Activated naive CD8-positive, alpha-beta T cell treated with anti-CD3 and anti-CD28 coated beads, Interleukin-2, amount 10 ng/mL, durations not matched to agents 7 days and 5 days (primary cell): ENCODE measurements at places on chromosomes 12 and 14. TPM values are rescaled to one million over a fixed set of nuclear protein-coding genes. Genes with fewer than 3 reads are reported as not detected.
A peak's percentile ranks its signal among the peaks of the same experiment; 100 is the strongest.

IKZF4 gene
- total RNA-seq = 14.9 TPM

DNA sequence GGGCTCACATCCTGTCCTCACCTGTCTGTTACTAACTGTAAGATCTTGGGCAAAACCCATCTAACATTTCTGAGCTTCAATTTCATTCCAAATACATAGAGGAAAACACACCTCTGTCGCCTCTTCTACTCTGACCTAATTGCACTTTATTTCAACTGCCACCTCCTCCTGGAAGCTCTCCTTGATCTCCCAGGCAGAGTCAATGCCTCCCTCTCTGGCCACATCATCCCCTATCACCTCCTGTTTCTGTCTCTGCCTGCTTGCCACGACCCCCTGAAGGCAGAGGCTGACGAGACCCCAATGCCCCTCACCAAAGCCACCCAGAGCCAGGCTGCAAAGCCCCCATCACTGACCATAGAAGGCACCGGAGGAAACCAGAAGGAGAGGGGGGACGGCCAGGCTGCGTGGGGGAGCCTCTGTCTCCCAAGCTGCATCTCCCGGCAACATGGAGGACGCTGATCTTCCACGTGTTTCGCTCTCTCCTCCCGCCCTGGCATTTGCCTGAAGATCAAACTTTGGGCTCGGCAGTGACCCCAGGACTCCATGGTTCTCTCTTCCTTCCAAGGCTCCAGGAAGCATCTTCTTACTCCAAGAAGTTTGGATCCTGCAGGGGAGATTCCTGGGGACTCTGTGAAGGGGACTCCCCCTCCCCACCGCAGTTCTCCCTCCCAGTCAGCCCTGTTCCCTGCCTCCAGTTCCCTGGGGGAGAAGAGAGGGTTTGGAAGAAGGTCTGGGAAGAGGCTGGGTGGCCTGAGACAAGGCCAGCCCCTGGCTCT lies 50.1 kb upstream of the BCL11B start:
- H3K27ac ChIP-seq = no peak overlapping the region
- H3K4me1 ChIP-seq = peaks cover 4% of the 10 kb centered on the region

DNA sequence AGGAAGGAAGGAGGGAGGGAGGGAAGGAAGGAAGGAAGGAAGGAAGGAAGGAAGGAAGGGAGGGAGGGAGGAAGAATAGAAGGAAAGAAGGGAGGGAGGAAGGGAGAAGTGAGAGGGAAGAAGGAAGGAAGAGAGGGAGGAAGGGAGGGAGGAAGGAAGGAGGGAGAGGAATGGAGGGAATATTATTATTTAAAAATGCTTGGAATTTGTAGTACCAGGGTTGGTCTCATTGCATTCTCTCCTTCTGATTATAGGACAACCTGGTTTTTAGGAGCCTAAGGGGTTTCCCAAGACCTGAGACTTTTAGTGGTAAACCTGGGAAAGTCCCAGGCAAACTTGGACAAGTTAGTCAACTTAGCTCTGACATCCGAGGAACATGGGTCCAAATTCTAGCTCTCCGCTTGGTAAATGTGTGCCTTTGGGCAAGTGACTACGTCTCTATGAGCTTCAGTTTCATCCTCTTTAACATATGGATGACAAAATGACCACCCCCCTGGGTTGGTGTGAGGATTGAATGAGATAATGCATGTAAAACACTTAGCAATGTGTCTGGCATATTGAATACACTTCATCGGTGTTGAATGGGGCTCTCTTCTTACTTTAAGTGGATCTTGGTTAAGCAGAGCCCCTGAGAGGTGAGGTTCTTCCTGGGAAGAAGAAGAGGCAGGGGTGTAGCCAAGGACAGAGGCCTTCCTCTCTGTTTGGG lies 690.7 kb upstream of the TBX3 start:
- no peaks in the 10 kb centered on the region for H3K36me3 ChIP-seq
- H3K4me1 ChIP-seq = peaks cover 8% of the 10 kb centered on the region
- H3K27me3 ChIP-seq = peaks cover 2% of the 10 kb centered on the region
- peak overlapping the region; percentile 14 for H3K4me3 ChIP-seq
- H3K27ac ChIP-seq = no peak overlapping the region

GRCh38 chr14:36320897-36321381 lies 502 bp upstream of the MBIP start:
- H3K36me3 ChIP-seq = peaks cover 5% of the 10 kb centered on the region
- H3K27me3 ChIP-seq = peaks cover 5% of the 10 kb centered on the region
- peak overlapping the region; percentile 91 for H3K27ac ChIP-seq
- peak overlapping the region; percentile 89 for H3K4me3 ChIP-seq

GRCh38 chr14:69093631-69094421 lies 59.1 kb downstream of the DCAF5 start:
- H3K27me3 ChIP-seq = no peaks in the 10 kb centered on the region
- peaks cover 6% of the 10 kb centered on the region for H3K36me3 ChIP-seq
- H3K4me1 ChIP-seq = peaks cover 5% of the 10 kb centered on the region
- no peak for DNase-seq
- no peak overlapping the region for H3K27ac ChIP-seq

DNA sequence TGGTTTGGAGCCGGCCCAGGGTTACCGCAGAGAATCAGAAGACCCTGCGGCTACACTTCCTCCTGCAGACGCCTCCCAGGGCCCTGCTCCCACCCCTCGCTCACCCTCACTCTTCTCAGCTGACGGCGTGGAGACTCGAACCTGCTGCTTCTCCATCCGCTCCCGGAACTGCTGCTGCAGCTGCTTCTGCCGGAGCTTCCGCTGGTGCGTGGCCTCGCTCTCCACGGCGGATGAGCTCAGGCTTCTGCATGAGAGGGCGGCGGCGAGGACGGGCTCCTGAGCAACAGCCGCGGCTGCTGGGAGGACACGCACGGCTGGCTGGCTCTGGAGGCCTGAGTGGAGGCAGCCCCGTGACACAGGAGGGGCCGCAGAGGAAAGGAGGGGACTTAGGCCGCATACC lies 33.3 kb downstream of the RAD52 start:
- no peaks in the 10 kb centered on the region for H3K27me3 ChIP-seq
- peak overlapping the region; percentile 79 for H3K4me3 ChIP-seq
- H3K36me3 ChIP-seq = peaks cover 19% of the 10 kb centered on the region
- H3K4me1 ChIP-seq = peaks cover 19% of the 10 kb centered on the region

C12orf50 gene
- total RNA-seq = not detected

GRCh38 chr12:32780071-32780470 lies 24.4 kb upstream of the YARS2 start:
- H3K27ac ChIP-seq = no peak overlapping the region
- no peak overlapping the region for H3K4me3 ChIP-seq

PLA2G1B gene
- not detected for total RNA-seq

CLEC1B gene
- total RNA-seq = not detected

DNA sequence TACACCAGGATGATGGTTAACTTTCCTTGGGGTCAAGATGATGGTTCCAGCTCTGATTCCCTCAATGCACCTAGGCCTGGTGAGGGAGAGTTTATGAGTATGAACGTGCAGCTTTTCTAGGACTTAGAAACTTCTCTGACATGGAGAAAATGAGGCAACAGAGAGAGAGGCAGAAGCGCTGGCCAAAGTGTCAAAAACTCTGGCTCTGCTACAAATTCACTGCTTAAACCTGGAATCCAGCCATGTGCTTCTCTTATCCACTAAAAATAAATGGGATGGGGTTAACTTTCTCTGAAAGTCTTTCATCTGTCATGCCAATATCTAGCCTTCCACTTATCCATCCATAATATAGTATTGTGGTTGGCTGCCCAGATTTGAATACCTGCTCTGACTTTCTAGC lies 568.7 kb downstream of the MED13L start:
- no peaks in the 10 kb centered on the region for H3K27me3 ChIP-seq
- H3K4me3 ChIP-seq = no peak overlapping the region
- H3K36me3 ChIP-seq = no peaks in the 10 kb centered on the region
- H3K4me1 ChIP-seq = no peaks in the 10 kb centered on the region

DNA sequence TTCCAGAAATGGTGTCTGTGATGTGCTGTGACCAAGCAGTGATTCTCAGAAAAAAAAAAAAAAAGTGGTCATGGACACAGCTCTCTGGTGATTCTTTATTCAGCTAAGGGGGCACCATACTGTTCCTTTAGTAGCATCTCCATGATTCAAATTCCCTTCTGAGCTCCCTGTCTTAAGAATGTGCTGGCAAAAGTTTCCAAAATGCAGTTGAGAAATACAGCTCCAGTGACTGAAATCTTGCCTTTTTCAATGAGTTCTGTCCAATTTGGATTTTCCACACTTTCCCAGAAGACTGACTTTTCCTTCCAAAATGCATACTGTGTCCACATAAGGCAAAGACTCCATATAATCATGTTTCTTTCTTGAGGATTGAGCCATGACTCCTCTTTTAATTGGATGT lies 24.3 kb upstream of the CPM start:
- no peak for DNase-seq
- H3K27ac ChIP-seq = no peak overlapping the region
- H3K27me3 ChIP-seq = no peaks in the 10 kb centered on the region
- no peak overlapping the region for H3K4me3 ChIP-seq
- H3K4me1 ChIP-seq = peaks cover 16% of the 10 kb centered on the region

DNA sequence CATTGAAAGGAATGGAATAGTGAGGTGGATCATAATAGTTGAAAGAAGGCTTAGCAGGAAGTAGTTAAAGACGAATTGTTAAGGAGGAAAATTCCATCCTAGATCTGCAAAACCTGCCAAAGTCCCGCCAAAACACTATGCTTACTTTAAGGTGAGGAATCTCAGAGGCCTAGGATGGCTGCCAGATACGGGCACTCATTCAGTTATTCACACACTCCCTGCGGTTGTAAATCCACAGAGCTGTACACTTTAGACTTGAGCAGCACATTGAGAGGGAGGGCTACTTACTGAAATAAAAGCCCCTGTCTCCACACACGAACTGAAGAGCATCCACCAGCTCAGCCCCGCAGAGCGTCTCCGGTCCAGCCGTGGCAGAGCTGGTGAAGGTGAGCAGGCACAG lies 5.0 kb downstream of the IGF1 start:
- H3K27ac ChIP-seq = no peak overlapping the region
- H3K36me3 ChIP-seq = peaks cover 4% of the 10 kb centered on the region
- peaks cover 27% of the 10 kb centered on the region for H3K4me1 ChIP-seq

DNA sequence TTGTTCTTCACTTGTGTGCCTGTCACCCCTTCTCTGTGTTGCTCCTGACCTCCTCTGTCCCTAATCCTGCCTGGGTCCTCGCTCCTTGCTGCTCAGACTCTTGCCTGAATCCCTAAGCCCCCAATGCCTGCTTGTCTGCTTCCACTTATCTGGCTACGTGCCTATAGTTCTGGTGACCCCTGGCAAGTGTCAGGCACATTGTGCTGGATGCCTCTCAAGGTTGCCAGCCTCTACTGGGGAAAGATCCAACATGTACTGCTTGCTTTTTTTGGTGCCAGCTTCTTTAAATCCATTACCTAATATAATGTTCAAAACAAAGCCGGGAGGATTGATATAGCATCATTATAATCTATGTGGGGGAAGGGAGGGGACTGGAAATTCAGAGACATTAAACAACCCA lies 448.0 kb upstream of the CCDC196 start:
- H3K36me3 ChIP-seq = no peaks in the 10 kb centered on the region
- no peaks in the 10 kb centered on the region for H3K4me1 ChIP-seq
- peaks cover 3% of the 10 kb centered on the region for H3K27me3 ChIP-seq
- DNase-seq = no peak

- no peak for DNase-seq
- H3K36me3 ChIP-seq = no peaks in the 10 kb centered on the region
- peaks cover 18% of the 10 kb centered on the region for H3K4me1 ChIP-seq
These were observed 27.6 kb upstream of the KRT78 start for GRCh38 chr12:52876372-52876771.

DNA sequence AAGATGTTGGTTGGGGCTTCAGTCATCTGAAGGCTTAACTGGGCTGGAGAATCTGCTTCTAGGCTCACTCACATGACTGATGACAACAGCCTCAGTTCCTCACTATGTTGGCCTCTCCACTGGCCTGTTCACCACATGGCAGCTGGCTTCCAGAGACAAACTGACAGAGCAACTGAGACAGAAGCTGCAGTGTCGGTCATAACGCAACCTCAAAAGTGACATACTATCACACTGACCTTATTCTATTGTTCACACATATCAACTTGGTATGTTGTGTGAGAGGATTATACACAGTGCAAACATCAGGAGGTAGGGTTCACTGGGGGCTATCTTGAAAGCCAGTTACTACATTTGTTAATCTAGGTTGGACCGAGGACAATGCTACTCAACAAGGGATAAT lies 92.9 kb downstream of the PAWR start:
- H3K27ac ChIP-seq = no peak overlapping the region
- H3K27me3 ChIP-seq = no peaks in the 10 kb centered on the region
- H3K36me3 ChIP-seq = no peaks in the 10 kb centered on the region

DNA sequence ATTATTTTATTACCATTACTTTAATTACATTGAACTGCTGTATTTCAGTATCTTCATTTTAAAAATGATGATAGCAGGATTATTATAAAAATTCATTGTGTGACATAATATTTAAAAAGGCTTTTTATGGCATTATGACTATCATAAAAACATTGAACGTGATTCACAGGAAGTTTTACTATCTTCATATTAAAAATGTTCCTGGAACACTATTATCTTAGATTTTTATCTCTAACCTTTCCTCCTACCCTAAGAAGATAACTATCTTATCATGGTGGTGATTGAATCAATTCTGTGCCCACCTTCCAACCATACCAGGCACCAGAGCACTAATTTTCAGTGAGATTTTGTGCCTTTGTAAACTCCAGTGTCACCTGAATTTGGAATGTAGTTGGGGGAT lies 16.2 kb downstream of the LRRC9 start:
- DNase-seq = no peak
- no peaks in the 10 kb centered on the region for H3K36me3 ChIP-seq
- H3K27ac ChIP-seq = no peak overlapping the region
- H3K4me3 ChIP-seq = no peak overlapping the region
- H3K4me1 ChIP-seq = no peaks in the 10 kb centered on the region

CYP46A1 gene
- 0.26 TPM for total RNA-seq

DNA sequence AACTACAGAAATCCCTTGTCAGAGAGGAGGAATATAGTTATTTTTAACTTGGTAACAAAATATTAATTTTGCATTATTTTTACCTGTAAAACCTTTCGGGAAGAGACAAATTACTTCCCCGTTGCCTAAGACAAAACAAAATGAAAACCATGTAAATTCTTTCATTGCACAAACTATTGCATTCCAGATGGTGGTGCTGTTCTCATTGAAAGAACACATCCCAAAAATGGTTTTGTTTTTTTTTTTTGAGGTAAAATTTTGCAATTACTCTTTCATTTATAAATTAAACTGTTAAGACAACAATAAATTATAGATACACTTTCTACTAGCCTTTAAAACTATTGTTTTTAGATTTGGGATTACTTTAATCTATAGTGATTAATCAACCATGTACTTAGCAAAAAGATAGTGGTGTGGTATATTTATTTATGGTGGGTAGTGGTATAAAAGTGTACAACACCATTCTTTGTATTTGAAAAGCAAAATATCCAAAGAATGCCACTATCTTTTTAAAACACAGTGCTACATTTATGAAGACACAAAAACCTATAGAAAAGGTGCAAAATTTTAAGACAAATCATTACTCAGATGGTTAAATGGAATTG lies 115.5 kb downstream of the SLC38A1 start:
- H3K4me3 ChIP-seq = no peak overlapping the region
- H3K27me3 ChIP-seq = no peaks in the 10 kb centered on the region
- H3K27ac ChIP-seq = no peak overlapping the region
- no peak for DNase-seq
- peaks cover 17% of the 10 kb centered on the region for H3K4me1 ChIP-seq

ASB2 gene
- 24.0 TPM for total RNA-seq
